Neuronal stem cell (in vitro differentiated cells): ENCODE measurements at places on chromosomes 2 and 18.

GRCh38 chr2:231605607-231606091 lies 13.0 kb downstream of the TEX44 start:
- no peak for DNase-seq

DNA sequence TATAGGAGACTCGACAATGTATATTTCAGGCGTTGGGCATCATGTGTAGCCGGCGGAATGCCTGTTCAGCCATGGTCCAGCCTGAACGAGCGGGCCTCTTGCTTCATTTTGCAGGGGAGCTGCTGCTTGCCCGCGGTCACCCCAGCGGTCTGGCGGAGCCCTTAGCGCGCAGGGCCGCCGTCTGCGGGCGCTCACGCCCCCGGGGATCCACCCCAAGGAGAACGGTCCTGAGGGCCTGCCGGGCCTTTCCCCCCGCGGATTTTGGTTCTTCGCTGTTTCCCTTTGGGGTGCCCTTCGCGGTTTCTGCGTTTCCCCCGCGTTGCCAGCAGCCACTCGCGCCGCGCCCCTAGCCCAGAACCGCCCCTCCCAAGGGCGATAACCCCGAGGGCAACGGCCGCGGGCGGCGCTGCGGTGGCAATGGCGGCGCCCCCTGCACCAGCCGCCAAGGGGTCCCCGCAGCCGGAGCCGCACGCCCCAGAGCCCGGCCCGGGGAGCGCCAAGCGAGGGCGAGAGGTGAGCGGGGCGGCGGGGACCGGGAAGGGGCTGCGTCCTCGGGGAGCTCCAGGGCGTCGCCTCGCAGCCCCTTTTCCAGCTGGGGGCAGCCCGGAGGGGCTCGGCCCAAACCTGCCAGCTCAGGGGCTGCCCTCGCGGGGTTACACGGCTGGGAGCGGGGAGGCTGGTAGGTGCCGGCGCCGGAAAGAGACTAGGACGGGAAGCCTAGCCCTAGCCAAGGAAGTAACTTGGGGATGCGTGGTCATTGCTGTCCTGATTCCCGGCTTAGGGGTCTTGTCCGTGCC lies at the start of gene MFSD2B:
TSS of gene MFSD2B (plus strand) at position 406 of the 797 bp plus-strand sequence. CDS start at position 418, 12 bp downstream.
- peak; percentile 9 for DNase-seq

GRCh38 chr2:207706936-207707860 lies 4.2 kb upstream of the CCNYL1 start:
- no peak for DNase-seq

- DNase-seq = no peak
These were observed 11.9 kb upstream of the BCL2L11 start for GRCh38 chr2:111108745-111109271.

DNA sequence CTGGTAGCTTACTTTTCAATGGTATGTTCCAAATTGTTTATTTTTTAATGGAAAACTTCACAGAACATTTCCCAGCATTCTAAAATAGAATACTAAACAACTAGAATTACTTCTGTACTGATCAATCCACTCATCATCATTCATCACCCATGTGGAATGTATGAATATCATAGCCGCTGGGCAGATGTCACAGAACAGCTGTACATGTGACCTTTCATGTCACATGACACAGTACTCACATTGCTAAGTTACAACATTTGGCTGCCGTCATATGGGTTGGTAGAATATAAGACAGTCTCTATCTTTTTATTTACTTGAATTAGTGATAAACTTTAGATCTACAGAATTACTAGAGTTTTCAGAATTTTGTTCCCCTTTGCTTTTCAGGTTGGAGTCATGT lies 387.6 kb downstream of the ZEB2 start:
- no peak for DNase-seq
